ENCODE measurements at places on chromosomes 16 and 17.

DNA sequence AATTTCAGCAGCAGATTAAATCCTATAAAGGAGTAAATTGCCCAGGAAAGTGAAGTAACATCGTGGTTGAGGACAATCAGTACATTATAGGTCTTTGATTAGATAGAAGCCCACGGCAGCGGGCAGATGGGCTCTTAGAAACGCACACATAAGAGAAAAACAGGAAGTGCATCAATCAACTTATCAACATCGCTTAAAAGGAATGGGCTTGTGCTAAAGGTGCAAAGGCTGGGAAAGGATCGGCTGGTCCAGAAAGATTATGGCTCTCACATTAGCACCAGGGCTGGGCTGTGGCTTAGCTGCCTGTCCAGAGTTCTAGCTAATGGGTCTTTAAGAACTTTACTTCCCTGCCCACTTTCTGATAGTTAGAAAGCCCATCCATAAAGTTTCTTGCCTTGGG is 292.0 kb upstream of the TNRC6C start:
- no peak for DNase-seq

GRCh38 chr16:1982991-1983543 is 926 bp upstream of the GFER start:
- DNase-seq = no peak

- DNase-seq = no peak
Measured at GRCh38 chr17:77011173-77012011, 129.4 kb upstream of the SEC14L1 start.

DNA sequence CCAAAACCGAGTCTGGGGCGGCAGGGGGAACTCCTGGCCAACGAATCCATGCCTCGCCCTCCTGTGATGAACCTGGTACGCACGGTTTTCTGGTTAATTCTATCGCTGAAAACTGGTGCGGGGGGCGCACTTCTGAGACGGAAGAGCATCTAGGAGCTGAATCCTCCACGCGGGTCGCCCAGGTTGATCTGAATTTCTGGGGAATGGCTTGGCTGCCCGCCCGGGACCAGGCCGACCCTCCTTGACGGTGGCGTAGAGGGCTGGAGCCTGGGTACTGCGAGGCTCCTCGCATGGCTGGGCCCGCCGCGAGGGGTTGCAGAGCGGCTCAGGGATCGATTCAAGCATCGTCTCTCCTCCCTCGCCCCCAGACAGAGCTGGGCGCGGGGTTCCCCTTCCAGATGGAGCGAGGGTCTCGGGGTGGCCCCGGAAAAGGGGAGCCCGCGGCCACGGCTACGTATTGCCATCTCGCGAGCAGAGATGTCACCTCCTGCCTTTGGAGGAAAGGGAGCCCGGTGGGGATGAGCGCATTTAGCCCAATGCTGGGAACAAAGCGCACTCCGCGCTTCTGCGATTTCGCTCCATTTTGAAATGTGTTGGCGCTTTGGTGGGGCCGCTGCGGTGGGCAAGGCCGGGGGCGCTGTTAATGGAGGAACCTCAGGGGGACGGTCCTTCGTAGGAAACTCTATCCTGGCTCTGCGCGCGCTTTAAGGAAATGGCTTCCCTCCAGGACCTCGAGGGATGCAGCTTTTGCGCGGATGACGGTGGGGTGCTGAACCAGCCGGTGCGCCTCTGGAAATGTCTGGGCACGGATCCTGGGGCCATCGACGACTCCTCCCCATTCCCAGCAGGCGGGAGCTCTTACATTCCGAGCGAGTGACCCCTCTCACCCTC is 2.7 kb downstream of the MAPT start:
- DNase-seq = no peak

- DNase-seq = no peak
Measured at GRCh38 chr17:58314706-58315015, 13.9 kb downstream of the TSPOAP1 start.

DNA sequence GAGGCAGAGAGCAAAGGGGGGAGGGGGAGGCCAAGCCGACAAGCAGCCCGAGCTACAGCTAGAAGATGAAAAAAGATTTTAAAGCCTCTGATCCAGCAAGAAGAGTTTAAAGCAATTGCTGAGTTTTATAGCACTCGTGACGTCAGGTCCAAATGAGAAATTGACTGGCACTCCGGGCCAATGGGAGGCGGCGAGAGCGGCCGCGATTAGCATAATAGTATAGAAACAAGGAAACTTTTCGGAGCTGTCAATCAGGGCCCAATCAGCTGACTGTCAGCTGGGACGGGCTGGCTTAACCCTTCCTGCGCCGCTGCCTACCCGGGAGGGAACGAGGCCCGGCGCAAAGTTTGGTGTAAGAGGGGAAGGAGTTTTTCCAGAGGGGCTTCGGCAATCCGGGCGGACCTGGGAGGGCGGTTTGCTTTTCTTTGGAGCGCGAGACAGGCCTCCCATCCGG is at the start of gene MAF:
Gene MAF (minus strand): TSS at position 100 of the 454 bp plus-strand sequence. CDS start 835 bp downstream, outside the sequence.
- peak; percentile 45 for DNase-seq

Data from GM13976 (cell line).